Right atrium auricular region (tissue), 2 donors: ENCODE measurements at places on chromosomes 5 and 9. TPM values are rescaled to one million over a fixed set of nuclear protein-coding genes. Genes with fewer than 3 reads are reported as not detected.
A peak's percentile ranks its signal among the peaks of the same experiment; 100 is the strongest.

GRCh38 chr5:40477856-40478546 is 201.7 kb upstream of the PTGER4 start:
- no peak for DNase-seq

- DNase-seq = no peak
Measured at GRCh38 chr9:92948038-92948534, 763 bp downstream of the FGD3 start.

DNA sequence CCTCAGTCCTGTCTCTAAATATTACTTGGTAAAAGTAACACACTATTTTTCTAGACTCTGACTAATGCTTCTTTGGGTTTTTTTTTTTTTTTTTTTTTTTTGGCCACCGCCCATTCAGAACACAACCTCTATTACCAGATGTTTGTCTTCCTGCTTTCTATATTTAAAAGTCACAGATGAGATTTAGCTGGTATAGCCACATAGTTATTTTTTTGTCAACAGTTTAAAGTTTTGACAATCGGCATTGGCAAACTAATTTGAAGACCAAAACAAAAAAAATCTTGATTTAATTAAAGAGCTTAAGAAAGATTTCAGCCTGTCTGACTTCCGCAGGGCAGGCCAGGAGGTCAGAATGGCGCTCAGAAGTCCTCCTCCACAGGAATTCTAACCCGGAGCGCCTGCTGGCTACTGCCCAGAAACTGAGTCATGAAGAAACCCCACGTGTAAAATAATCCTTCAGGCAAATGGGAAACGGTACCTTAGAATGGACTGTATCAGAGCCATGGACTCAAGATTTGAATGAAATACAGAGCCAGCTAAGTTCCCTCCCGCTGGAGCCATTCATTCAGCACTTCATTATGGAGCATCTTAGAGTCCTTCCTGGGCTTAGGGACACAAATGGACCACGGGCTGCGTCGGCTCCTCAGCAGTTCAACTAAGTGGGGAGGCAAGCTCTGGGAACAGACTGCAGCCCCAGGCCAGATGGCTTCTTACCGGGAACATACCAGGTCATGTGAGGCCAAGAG is 55.6 kb downstream of the PTPDC1 start:
- DNase-seq = peak; percentile 93

- no peak for DNase-seq
Measured at GRCh38 chr9:33101104-33101951, 24.9 kb upstream of the SMU1 start.

Gene RABEPK
- total RNA-seq = 12.1 TPM

Gene PDE6A
- 0.08 TPM for total RNA-seq

GRCh38 chr9:111050819-111051218 is 12.5 kb upstream of the LPAR1 start:
- no peak for DNase-seq

DNA sequence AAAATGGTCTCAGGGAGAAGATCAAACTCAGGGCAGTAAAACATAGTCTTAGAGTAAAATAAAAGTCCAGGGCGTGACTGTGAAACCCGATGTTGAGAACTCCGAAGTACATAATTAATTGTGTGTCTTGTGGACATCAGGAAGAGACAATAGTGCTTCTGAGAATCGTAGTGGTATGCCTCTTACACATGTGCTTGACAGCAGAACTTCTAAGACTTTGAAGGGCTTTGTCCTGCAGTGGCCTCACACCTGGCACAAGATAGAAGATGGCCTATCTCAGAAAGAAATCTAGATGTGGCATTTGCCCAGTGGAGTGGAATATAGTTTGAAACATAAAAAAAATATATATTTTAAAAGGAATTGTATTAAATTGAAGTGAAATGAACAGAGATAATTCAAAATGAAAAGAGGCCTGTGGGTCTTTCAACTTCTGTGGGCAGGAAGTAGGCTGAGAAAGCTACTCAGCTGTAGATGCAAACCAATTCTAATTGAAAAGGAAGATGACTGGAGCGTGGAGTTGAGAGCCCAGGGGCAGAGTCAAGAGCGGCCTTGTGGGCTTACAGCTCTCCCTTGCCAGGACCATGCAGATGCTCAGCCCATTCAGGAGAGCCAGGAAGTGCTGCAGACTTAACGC is 468.4 kb downstream of the KDM4C start:
- no peak for DNase-seq

Gene WNK2
- total RNA-seq = 132 TPM

DNA sequence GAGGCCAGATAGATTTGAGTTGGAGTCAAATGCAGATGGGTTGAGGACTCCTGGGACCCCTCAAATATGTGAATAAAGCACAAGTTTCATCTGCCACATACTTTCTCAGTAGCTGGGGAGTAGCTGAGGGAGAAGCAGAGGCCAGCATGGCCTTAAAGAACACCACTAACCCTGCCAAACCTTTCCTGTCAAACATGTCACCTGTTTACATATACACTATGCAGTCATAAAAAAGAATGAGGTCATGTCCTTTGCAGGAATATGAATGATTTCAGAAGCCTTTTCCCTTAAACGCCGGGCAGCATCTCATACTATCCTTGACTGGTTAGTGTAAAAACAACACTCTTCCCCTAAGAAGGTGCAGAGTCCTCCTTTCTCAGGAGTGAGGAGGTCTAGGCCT is 25.2 kb upstream of the HSD17B4 start:
- DNase-seq = no peak

DNA sequence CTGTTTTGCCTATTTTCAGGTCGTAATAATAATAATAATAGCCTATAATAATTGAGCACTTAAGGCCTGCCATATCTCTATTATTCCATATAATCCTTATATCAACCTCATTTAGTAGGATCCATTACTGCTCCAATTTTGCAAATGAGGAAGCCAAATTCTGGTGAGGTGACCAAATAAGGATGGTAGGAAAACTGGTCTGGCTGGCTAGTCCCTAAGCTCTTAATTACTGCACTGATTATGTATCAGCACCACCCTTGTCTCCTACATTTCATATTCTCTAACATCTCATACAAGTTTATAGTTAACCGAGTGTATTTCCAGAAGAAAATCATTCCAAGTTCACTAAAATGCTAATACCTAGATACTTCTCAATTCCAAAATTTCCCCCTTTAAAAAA is 166.5 kb upstream of the RGMB start:
- no peak for DNase-seq

DNA sequence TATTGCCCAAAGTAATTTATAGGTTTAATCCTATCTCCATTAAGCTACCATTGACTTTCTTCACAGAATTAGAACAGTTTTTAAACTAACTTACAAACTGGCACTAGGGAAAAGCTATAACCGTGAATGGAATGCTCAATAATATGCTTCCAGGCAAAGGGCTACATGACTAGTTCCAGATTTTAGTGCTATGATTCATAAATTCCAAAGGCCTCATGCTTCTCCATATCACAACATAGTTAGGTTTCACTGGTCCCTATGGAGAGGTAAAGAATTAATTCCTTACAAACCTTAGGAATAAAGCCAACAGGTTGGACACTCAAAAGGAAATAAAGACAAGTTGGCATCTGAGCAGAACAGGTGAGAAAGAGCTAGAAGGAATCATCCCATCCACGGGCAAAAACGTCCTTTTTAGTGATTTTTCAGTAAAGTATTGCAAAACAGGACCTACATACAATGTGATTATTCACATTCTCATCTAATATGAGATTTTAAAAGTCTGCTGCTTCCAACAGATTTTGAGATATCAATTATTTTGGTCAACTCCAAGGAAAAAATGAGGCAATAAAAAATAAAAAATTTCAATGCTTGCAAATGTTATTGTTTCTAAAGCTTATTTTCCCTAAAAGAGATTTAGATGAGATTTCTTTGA is 97.0 kb upstream of the TARS1 start:
- DNase-seq = no peak

Gene EGR1
- total RNA-seq = 73.0 TPM

DNA sequence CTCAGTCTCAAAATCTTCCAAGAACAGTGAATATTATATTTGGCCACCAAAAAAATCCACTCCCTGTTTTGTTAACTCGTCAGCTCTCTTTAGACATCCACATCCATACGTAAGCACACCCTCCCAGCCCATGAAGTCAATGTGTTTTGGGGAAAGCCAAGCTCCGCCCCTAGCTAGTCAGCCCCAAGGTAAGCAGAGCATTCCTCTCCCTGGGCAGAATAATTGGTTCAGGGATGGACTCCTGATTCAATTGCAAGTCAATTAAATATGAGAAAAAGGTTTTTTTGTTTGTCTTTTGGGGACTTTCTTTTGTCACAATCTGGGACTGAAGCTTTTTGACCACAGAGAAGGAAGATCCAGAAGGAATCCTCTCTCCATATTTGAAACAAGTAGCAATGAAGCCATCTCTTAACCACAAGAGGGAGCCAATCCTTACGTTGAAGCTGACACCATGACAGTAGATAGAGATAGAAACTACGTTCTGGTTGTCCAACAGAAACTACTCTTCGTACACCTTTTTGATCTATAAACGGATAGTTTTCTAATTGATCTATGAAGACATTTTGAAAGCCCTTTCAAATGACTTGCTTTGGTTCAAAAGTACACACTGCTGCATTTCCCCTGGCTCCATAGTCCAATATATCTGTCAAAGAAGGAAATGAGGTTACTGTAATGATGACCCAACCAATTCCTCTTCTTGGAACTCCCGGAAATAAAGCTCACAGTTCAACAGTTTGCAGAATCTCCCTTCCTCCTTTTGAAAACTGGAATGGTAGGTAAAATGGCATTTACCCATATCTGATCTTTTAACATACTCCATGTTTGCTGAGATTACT is 166.4 kb downstream of the TLE1 start:
- DNase-seq = no peak

Gene N4BP3
- 0.24 TPM for total RNA-seq
